ENCODE measurements at places on chromosomes 5 and 9.

GRCh38 chr9:29214154-29214689, 1640.9 kb upstream of the C9orf72 start:
- peak; percentile 49 for DNase-seq

GRCh38 chr9:129317179-129318011, 139.3 kb upstream of the IER5L start:
- DNase-seq, result peak; percentile 58

DNA sequence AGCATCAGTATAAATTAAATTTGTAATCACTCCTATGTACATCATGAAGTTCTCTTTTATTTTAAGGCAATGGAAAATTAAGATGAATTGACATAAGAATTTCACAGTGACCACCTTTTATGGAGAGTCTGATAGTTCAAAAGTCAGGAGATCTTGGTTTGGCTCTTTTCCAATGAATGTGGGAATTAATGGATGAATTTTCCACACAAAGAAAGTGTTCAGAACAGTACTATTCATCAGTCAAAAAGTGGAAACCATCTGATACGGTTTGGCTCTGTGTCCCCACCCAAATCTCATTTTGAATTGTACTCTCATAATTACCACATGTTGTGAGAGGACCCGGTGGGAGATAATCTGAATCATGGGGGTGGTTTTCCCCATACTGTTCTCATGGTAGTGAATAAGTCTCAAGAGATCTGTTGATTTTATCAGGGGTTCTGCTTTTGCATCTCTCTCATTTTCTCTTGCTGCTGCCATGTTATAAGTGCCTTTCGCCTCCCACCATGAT, 24.5 kb downstream of the CCDC125 start:
- DNase-seq, result no peak

- no peak for DNase-seq
Measured at GRCh38 chr9:114087721-114088120, 9.6 kb upstream of the AMBP start.

DNA sequence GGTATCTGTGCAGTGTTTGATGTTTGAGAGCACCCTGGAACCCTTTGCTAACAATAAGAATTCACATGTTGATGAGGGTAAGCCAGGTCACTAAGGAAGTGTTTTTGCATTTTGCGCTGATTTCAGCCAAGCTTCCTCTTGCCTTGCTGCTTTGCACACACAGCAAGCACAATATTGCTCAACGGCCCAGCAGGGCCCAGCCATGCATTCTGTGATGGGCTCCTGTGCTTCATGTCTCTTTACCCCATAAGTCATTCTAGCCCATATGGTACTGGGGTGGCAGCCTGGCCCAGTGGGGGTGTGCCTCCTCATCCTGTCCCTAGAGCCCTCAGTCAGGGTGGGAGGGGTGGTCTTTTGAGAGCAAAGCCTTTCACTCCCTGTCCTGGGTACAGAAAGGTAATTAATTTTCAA, 481.3 kb downstream of the GADD45G start:
- DNase-seq, result no peak

GRCh38 chr5:137641148-137641547, 94.7 kb downstream of the KLHL3 start:
- no peak for DNase-seq

DNA sequence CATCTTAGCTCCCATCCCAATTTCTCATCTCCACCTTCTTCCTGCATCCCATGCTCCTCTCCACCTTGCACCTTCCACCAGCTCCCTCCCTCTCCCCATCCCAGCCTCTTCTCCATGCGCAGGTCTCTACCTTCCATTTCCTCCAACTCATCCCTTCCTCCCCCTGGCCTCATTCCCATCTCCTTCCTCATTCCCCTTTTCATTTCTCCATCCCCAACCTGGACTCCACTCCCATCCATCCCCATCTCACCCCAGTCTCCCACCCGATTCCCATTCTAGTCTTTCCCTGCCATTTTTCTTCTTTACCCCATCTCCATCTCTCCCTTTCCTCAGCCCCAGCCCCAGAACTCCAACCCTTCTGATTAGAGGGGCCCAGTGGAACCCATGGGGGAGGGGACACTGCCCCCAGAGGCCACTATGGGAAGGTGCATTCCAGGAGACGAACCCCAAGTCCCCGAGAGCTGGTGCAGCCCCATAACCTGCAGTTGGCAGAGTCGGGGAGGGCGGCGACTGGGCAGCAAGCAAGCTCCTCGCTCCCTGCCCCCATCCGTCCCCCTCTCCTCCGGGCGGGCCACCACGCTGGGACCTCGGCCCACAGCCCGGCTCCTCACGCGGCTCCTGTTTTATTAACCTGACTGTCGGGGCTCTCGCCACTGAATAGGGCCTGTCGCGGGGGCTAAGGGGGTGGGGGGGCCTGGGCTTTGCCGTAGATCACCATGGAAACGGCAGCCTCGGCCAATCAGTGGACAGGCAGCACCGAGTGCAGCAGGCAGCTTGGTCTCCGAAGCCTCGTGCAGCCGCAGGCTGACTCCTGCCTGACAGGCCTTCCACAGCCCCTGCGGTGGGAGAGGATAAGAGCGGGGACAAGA, 66.7 kb downstream of the PCDH1 start:
- peak; percentile 54 for DNase-seq

DNA sequence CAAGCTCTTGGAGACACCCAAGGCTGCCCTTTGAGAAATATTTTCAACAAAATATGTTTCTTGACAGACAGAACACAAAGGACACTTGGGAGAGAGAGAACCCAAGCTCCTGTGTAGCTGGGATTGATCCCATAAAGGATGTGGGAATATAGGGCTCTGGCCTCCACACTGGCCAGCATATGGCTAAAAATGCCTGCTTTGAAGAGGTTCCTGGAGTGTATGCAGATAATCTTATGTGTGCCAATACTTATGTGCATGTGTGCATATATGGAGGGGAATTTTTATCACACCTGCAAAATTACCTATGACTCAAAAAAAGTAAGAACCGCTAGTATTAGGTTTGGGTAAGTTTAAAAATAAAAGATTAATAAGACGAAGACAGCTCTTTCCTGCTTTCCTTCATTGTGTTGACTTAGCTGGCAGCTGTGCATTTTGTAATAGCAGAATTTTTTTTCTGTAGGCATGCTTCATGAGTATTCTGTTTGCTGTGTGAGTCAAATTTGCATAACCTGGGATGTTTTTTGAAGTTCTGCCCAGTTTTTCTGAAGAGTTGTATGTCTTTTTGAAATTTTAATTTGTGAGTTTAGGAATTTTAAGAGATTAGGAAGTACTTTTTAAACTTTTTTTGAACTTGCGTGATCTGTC, 42.6 kb downstream of the HACD4 start:
- no peak for DNase-seq

GRCh38 chr9:34454571-34455065, 3.8 kb downstream of the FAM219A start:
- DNase-seq, result peak; percentile 88

DNA sequence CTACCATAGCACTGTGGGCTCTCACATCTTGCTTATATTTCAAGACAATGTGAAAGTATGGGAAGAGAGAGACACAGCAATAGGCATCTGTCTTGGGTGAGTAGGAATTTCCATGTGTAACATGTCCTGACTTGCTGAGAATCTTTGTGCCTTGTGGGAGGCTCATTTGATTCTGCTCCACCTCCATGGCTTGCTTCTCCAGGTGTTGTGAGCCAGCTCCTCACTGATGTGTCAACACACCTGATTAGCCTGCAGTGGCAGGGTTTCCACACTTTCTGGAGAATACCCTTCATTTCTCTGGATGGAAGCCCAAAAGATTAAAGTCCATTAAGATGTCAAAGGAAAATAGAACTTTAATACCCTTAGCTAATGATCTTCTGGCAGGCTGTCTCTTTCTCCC, 613.6 kb downstream of the ZNF608 start:
- DNase-seq, result no peak

- DNase-seq, result peak; percentile 13
Measured at GRCh38 chr9:20562051-20562450, 60.2 kb downstream of the MLLT3 start.

GRCh38 chr5:147557876-147558745, 48.2 kb upstream of the DPYSL3 start:
- DNase-seq, result no peak

DNA sequence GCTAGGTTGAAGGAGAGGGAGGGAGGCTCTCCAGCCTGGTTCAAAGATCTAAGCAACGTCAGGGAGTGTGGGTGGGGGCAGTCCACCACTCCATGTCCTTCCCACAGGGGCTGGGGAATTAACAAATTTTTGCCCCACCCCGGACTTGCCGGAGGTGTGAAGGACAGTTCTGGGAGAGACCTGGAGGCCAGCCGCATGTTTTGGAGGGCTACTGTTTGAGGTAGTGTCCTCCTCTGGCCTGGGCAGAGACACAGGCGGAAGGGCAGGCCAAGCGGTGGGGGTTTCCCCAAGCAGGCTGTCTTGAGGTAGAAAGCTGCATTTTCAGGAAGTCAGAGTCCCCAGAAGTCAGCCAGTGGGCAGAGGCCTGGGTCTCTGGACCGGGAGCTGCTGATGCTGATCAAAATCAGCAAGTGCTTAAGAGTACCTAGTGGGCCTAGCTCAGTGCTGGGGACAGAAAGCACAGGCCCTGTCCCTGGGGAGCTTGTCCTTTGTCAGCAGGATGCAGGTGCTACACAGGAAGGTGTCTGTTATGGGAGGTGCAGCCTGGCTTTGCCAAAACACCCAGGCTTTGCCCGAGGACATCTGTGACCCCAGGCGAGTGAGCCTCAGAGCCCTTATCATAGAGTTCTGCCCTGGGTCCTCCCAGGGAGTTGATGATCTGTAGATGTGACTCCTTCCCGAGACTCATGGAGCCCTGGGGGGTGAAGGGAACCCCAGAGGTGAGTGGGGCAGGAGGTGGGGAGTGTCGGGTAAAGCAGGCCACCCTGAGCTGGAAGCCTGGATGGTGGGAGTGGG, 18.5 kb downstream of the JADE2 start:
- DNase-seq, result no peak

DNA sequence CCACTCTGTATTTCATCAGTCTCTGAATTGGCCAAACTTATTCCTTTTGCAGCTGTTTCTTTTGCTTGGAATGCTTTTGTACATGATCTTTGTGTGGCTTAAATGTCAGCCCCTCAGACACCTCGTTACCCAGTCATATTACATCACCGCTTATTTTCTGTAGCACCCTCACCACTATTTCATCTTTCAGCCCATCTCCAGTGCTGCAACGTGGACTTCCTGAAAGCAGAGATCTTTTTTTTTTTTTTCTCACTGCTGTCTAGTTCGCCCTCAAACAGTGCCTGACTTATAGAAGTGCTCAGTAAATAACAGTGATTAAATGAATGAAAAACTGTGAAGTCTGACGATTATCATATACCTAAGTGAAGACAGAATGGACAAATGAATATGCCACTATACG, 835 bp downstream of the SRA1 start:
- DNase-seq, result no peak

- peak; percentile 96 for DNase-seq
Measured at GRCh38 chr5:76689321-76690036, 26.4 kb upstream of the F2R start.

DNA sequence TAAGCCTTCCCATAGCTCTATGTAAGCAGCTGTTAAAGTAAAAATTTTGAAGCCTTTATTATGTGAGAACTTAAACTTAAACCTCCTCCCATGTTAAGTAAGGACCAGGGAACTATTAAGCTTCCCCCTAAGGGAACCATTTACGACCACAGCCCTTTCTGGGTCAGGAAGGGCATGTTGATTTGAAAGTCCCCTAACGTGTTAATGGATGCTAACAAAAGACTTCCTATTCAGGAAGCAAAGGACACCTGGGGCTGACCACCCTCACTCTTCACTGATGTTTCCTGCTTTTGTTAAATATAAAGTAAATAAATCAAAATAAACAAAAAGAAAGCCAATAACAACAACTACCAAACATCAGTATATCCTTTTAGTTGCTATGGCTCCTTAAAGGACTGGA, 170.6 kb upstream of the RFX3 start:
- no peak for DNase-seq

DNA sequence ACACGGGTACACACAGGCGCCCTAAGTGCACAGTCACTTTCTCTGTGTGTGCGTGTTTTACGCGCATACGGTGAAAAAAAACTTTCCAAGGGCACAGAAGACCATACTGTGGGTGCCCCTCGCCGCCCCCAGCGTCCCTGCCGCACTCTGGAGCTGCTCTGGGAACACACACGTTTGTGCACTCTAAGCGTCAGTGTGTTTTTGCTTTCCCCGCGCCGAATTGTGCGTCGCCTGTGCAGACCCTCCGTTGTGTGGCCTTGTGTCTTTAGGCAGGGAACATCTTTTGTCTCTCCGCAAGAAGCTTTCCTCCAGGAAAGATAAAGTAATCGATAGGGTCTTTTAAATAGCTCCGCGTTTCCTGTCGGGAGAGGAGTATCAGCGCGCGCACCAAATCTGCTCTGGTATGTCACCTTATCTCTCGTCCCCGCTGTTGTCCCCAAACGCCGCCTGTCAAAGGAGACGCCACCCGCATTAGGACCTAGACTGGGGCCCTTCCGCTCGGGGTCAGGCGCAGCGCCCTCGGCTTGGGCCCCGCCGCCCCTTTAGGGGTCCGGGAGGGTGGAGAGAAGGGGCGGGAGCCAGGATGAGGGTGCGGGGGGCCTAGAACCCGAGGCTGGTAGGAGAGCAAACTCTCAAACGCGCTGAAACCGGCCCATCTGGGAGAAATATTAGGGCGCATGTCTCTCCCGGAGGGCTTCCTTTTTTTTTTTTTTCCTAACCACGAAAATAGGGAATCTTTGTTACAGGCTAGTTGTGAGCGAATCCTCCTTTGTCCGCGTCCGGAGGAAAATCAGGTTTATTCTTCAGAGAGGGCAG, 10.5 kb upstream of the NKX2-5 start:
- DNase-seq, result no peak

DNA sequence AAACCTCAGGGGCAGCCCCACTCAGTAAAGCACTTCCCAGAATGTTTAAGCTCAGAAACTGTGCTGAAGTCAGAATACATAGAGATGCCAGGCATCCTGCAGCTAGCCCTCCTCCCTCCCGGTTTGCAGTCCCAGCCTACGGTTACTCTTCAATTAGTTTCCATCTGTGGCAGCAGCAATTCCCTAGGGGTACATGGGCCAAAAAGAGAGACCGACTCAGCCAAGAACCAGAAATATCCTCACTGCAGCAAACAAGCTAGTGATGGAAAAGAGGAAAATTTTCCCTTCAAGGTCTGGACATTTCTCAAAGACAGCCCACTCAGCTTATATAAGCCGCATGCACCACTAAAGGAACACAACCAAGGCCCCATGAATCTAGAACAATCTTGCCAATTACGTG, 89.1 kb upstream of the PPP2R2B start:
- DNase-seq, result no peak

GRCh38 chr5:78245136-78245535, 49.4 kb downstream of the AP3B1 start:
- DNase-seq, result no peak

GRCh38 chr5:145666591-145666990, 168.6 kb downstream of the PRELID2 start:
- DNase-seq, result no peak

DNA sequence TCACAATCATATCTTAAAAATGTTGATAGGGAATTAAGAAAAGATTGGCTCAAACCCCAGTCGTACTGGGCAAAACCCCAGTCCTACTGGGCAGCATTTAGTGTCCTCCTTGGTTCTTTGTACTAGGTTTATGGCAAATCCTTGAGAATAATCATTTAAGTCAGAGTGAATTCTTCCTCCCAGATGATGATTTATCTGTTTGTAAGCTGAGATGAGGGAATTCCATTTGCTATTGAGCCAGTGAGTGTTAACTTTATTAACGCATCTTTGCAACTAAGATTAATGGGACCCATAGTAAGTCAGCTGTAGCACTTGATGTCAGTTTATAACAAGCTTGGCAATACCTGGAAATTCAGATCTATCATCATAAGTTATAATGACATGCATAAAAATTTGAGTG, 821.8 kb upstream of the DMAC1 start:
- DNase-seq, result no peak

Data from ELR (cell line).